ENCODE measurements at places on chromosomes 16 and 17.

DNA sequence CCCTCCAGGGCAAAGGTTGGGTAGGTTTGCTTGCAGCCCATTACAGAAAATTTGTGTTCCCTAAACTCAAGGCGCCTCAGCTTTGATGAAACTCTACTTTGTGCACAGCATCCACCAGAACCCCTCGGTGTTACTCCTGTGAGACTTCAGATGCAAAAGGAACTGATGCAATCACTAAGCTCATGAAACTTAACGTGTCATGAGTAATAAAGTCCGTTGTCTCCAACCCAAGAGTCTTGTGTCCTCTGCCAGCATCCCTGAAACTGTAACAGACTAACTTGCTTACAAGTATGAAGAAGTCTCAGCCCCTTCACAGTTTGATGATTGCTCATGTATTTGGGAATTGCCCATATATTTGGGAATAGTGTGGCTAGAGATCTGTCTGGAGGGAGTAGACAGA lies 74.8 kb upstream of the MARCHF10 start:
- no peak for DNase-seq

GRCh38 chr16:87984632-87985267 lies 33.5 kb downstream of the BANP start:
- no peak for DNase-seq

DNA sequence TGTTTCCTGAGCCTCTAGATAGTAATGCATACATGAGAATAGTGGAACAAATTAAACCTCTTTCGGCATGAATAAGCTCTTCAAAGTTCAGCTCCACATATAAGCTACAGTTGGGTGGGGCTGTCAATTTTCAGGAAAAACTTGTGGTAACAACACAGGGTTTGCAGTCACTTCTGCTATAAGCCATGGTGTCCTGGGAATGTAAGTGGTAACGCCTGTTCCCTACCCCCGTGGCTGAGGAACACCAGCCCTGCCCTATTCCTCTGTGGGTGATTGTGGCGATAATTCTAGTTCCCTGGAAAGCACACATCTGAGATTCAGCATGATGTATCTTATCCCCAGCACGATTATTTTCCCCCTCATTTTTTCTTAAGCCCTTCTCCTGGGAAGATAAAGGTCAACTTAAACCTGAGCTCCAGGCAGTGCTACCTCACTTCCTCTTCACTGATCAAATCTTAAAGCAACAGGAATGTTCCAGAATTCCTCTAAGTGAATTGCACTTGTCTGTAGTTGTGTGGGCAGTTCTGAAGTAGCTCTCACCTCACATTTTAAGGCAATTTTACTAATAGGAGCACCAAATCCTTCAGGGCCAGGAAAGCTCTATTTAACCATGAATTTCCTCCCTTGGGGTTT lies 500.7 kb upstream of the HSBP1 start:
- DNase-seq = no peak

- DNase-seq = no peak
These were observed 6.4 kb downstream of the MRPL28 start for GRCh38 chr16:363766-364490.

- DNase-seq = no peak
These were observed 305.7 kb upstream of the XYLT1 start for GRCh38 chr16:17776465-17776864.

GRCh38 chr16:3356118-3356517 lies 429 bp downstream of the OR2C1 start:
- DNase-seq = no peak

DNA sequence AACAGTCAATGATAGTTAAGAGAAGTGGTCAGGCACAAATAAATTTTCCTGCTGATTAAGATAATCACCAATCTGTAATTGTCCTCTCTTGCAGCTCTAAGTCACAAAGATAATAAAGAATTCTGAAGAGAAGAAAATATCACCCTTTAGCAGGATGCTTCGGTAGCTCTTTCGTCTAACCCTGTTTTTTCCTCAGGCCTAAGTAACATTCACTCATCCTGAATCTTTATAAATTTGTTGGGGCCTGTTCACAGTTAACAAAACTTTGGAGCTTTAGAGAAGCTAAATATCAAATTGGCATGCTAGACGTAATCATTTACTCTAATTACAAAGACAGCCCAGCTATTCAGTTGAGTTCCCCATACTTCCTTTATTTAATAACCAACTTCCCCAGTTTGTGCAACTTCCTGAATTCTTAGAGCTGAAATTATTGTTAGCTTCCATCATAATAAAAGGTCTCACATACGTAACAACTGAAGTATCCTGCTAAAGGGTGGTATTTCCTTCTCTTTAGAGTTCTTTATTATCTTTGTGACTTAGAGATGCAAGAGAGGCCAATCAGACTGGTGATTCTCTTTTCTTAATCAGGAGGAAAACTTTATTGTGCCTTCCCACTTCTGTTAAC lies 118.6 kb downstream of the TANGO6 start:
- no peak for DNase-seq

DNA sequence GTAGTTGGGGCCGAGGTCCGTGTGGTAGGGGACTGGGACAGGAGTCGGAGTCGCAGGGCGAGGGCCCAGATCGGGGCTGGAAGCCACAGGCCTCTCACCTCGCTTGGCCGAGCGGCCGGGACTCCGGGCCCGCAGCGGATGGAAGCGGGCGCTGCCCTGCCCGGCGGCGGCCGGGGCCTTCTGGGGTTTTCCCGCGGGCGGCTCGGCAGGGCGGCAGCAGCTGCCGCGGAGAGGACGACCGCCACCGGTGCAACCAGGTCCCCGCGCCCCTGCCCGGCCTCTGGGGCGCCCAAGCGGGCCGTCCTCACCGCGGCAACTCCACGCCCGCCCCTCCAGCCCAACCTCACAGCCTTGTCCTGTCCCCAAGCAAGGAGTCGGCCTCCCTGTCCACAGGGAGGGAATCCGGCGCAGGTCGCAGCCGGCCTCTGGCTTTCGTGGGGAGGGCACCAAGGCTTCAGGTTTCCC lies 15.6 kb upstream of the UTP6 start:
- no peak for DNase-seq

DNA sequence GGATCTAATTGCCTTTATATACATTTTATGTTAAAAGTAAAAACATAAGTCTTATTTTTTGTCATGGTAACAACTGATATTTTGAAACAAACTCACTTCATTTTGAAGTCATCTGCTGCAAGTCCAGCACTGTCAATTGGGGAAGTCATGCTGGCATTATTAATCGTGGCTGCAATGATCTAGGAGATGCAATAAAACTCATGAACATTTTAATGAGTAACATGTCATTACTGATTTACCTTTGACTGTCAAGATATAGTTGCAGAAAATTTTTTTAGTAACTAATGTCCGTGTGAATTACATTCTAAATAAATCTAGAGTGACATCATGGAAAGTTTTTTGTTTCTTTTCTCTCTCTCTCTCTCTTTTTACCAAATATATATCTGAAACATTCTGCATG lies 17.3 kb upstream of the KRT24 start:
- DNase-seq = no peak

GRCh38 chr17:72472106-72472505 lies 351.3 kb downstream of the SOX9 start:
- DNase-seq = no peak

DNA sequence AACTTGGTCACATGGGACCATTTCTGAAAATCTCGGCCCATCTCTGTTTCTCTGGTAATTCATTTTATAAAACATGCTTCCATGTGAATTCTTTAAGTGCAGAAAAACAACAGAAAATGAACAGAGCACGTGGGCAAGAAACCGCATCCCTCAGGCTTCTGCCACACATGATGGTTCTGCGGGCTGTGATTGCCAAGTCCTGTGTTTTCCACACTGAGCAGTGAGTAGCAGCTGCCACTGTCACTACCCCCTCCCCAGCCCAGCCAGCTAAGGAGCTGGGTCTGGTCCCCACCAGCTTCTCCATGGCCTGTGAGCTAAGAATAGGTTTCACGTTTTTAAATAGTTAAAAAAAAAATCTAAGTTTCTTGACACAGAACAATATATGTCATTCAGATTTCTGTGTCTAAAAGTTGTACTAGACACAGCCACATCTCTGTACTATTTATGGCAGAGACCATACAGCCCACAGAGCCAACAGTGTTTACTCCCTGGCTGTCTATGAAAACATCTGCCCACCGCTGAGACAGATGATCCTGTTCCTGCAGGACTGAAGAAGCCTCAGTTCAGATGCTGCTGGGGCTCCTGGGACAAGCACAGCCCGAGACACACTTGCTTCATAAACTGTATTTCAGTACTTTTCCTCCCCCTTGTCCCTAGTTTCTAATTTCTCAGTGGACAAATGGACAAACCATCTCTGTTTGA lies 41.5 kb downstream of the USP22 start:
- DNase-seq = no peak

DNA sequence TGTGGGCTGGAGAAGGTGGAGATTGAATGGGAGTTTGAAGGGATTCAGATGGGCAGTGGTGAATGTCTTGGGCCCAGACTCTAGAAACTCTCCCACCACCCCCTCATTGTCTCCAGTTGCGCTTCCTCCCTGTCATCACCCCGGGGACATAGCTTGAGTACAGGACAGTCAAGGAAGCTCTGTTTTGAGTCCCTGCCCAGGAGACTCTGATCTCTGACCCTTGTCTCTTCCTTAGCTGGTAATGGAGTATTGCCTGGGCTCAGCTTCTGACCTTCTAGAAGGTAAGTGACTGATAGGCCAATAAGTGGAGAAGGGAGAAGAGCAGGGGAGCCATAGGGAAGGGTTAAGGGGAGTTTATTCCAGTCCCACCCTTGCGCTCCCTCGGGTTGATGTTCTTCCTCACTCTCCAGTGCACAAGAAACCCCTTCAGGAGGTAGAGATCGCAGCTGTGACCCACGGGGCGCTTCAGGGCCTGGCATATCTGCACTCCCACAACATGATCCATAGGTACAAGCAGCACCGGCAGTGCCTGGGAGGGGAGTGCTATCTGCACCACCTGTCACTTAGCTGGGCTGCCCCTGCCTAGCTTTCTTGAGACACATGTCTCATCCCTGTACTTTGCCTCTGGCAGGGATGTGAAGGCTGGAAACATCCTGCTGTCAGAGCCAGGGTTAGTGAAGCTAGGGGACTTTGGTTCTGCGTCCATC lies 5.0 kb downstream of the TAOK2 start:
- no peak for DNase-seq

DNA sequence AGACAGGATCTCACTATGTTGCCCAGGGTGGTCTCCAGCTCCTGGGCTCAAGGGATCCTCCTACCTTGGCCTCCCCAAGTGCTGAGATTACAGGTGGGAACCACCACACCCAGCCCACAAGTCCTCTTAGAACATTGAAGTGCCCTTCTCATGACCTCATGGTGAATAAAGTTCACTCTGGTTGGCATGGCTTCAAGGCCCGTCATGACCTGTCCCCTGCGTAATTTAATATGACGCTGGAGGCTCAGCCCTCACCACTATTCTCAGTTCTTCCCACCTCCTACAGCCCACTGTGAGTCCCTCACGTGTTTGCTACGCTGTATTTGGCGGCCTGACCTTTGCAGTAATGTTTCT lies 1.9 kb downstream of the ENDOV start:
- no peak for DNase-seq

GRCh38 chr16:5454349-5454748 lies 356.8 kb upstream of the EEF2KMT start:
- DNase-seq = no peak

Data from fibroblast of skin of left quadriceps (primary cell).